ENCODE measurements at places on chromosomes 1 and 21. TPM values are rescaled to one million over a fixed set of nuclear protein-coding genes. Genes with fewer than 3 reads are reported as not detected.

RBP7 gene
- total RNA-seq = 2.1 TPM

RAB3B gene
- total RNA-seq = 0.57 TPM

GSTM1 gene
- not detected for total RNA-seq

ITLN2 gene
- total RNA-seq = 1.6 TPM

SLC30A1 gene
- total RNA-seq = 23.6 TPM

PLA2G2C gene
- not detected for total RNA-seq

PTPN7 gene
- 4.5 TPM for total RNA-seq

OR2G6 gene
- not detected for total RNA-seq

ATP1A4 gene
- 0.06 TPM for total RNA-seq

PPM1J gene
- 0.64 TPM for total RNA-seq

MX2 gene
- total RNA-seq = 5.9 TPM

CYP4Z1 gene
- 1.3 TPM for total RNA-seq

FH gene
- 43.9 TPM for total RNA-seq

SLC25A44 gene
- 10.9 TPM for total RNA-seq

HHIPL2 gene
- total RNA-seq = 0.98 TPM

CLIC6 gene
- total RNA-seq = 63.9 TPM

NBPF12 gene
- total RNA-seq = 17.0 TPM

TDRD5 gene
- total RNA-seq = 0.37 TPM

FCGR2B gene
- 6.8 TPM for total RNA-seq

MYBPH gene
- not detected for total RNA-seq

GBP7 gene
- total RNA-seq = 0.09 TPM

A3GALT2 gene
- total RNA-seq = 0.28 TPM

KRTAP21-2 gene
- total RNA-seq = not detected

FMOD gene
- 46.3 TPM for total RNA-seq

BATF3 gene
- 2.4 TPM for total RNA-seq

CA14 gene
- 0.40 TPM for total RNA-seq
